ENCODE measurements at places on chromosomes 2 and 18.
A peak's percentile ranks its signal among the peaks of the same experiment; 100 is the strongest.

DNA sequence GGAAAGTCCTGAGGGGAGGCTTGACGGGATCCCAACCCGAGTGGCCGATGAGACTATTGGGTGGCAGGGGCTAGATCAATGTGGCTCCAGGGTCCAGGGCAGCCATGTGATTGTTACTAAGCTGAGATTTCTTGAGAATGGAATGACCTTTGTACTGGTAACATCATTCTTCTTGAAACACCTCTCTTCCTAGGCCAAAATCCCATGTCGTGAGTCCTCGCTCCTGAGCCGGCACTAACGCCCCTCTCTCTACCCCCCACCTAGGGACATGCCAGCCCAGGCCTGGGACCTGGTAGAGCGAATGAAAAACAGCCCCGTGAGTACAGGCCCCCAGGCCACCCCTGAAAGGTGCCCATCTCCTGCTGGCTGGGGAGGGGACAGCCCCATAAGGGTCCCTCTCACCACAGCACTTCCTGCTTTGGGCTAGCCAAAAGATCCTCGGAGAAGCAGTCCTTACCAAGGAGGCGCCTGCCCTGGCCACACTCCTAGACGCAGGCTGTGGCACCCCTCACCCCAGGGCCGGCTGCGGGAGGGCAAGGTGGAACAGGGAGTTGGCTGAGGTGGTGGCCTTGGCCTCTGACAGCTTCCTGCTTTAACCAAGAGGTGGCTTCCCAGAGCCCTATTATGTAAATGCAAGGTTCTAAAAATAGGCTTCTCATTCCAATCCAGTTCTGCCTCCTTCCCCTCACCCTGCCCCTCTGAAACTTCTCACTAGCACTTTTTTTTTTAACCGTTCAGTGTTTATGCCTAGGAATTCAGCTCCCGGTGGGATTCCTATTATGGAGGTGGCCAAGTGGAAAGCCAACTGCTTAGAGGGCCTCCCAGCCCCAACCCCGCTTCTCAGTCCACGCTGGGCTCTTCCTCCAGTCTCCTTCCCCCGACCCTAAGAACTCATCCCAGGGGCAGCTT lies 126.6 kb upstream of the PPP1CB start:
- DNase-seq, result no peak

DNA sequence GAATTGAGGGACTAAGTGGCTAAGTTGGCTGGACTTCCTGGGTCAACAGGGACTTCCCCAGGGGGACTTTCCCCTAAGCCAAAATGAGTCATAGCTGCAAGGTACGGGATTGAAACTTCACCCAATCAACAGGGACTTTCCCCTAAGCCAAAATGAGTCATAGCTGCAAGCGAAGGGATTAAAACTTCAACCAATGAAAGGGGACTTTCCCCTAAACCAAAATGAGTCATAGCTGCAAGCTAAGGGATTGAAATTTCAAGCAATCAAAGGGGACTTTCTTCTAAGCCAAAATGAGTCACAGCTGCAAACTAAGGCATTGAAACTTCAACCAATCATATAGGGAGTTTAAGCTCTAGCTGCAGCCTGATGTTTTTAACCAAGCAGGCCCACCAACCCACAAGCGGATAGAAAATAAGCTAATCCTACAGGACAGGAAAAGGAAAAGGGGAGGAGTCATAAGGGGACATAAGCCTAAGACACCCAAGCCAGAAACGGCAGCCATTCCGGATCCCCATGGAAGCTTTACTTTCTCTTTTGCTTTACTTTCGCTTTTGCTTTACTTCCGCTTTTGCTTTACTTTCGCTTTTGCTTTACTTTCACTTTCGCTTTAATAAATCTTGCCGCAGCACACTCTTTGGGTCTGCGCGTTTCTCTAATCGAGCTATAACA lies 1375.4 kb upstream of the CELF4 start:
- DNase-seq, result no peak

GRCh38 chr18:42532119-42532518 lies 577.1 kb downstream of the PIK3C3 start:
- no peak for DNase-seq

GRCh38 chr2:19356545-19357401 lies 1.6 kb downstream of the OSR1 start:
- no peak for DNase-seq

DNA sequence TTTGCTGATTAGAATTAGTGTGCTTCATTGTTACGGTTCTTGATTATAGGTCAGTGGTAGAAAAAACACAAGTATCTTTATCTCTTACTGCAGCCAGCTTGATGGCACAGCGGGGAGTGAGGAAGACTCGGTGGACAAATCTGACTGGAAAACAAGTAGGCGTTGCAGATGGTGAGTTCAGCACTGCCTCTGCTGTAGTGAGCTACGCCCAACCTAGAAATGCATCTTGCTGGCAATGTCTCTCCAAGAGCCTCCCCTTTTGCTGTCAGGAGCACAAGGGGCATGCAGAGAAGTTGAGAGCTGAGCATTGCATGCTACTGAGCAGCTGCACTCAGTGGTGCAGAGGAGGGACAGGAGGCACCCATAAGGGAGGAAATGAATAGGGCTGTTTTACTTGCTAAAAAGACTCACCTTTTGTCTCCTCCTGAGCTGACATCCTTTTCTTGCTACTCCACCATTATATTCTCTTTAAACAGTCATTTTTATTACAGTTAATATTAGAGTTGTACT lies 977.3 kb upstream of the ACVR2A start:
- DNase-seq, result no peak

GRCh38 chr2:230866756-230867523 lies 2.2 kb downstream of the ITM2C start:
- DNase-seq, result no peak

- no peak for DNase-seq
These were observed 92.4 kb downstream of the GBX2 start for GRCh38 chr2:236075802-236076201.

DNA sequence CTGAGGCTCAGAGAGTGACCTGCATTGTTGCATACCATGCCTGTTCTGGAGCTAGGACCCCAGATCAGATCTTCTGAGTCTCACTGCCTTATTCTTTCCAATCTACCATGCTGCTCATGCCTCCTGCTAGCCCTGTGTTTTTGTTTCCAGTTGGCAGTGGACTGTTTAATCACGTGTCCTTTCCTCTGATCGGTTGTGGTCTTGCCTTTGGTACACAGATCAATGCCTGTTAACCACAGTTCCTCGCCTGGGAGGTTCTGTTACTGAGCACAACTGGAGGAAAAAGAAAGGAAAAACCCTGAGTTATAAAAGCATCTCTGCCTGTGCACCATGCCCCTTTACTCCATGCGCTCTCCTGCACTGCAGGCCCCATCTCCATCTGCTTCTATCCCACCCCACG lies 329.1 kb downstream of the SETBP1 start:
- no peak for DNase-seq

DNA sequence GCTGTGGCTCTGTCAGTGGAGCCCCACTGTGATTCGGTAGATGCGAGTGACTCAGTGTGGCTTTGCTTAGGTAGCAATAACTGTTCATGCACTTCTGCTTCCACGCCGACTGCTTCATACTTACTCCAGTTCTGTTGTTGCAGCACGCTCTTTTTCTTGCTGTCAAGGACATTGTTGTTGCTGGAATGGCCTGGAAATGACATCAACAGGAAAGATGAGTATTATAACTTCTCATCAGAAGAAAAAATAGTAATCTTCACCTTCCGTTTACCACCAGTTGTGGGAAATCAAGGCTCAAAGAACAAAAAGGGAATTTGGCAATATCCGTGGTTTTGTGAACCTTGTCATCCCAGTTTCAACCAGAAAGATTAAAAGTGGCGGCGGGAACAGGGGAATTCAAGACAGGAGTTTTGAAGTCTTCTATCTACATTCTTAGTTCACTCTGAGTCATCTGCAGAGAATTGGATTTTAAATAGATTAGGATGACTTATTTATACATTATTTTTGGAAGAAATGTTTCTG lies 8.3 kb downstream of the TM4SF20 start:
- no peak for DNase-seq

DNA sequence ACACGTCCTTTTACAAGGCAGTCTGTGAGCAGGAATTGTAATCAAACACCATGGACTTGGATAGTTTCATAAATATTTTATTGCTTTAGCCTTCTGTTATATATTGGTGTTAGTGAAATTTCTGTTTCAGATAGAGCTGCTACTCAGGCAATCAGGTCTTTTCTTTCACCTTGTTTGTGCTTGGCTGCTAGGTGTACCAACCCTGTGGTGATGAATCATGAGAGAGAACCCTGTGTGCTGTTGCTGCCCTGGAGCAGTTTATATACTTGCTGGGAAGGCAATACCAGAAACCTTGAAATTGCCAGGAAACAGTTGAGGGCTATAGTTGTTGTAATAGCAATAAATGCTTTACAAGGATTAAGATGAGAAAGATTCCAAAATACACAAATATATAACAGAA lies 84.5 kb downstream of the FSHR start:
- DNase-seq, result no peak

GRCh38 chr2:65357959-65358294 lies 74.5 kb downstream of the SPRED2 start:
- no peak for DNase-seq

GRCh38 chr2:42928692-42929545 lies 136.5 kb upstream of the HAAO start:
- DNase-seq, result no peak

- no peak for DNase-seq
These were observed 162.3 kb upstream of the VRK2 start for GRCh38 chr2:57884281-57884680.

DNA sequence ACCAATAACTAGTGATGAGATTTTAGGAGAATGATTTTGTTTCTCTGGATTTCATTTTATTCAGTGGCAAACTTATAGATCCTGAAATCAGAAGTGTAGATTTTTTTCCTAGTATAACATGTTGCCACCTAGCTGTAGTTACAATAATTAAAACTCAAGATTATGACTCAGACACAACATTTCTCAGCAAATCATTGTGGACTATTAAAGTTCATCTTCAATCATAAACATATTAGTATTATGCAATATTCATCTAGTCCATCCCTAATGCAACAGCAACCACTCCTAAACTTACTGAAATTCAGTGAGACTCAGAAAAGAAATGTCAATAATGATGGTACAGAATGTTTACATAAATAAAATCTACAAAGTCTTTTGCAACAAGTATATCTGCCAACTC lies 51.3 kb downstream of the USP34 start:
- DNase-seq, result no peak

GRCh38 chr2:43240766-43241150 lies 14.4 kb upstream of the ZFP36L2 start:
- DNase-seq, result no peak

DNA sequence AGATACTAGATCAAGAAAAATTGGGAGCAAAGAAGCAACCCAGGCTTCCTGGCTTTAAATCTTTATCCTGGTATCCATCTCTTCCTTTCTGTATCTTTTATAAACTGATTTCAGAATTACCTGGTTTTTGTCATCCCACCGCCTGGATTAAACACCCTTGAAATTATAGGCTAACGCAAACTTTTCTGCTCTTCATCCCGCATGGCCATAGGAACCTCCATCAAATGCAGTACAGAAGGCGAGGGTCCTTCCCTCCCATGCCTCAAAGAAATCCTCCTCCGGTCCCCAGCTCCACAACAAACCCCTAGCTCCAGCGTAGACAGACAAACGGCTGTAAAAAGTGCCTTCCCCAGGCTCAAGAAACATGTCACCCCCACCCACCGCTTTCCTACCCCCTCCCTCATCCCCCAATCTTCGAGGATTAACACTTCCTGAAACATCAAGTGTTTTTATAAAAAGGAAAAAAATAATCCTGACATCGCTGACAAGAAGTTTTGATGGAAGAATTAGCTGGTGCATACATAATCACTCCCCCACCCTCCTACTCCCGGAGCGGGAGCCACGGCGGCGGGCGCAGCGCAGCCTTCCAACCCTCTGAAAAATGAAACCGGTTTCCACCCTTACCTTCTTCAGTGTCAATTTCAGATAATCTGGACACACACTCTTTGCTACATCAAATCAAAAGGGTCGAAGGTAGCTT lies 7.6 kb downstream of the DLX1 start:
- DNase-seq, result no peak

DNA sequence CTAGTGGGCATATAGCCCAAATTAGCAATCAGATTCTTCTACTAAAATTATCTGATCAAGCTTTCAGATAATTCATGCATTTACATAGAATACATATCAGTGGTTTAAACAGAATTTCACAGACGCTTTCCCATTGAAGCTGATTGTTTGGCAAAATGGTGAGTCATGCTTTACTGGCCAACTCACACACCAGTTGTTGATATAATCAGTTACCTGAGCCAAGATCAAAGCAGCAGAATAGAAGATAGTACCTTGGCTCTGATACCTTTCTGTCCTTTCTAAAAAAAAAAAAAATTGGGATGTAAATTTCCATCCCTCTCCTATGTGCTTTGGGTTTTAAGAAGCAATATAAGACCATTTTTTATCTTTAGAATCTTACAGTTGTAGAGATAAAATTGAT lies 178.0 kb downstream of the MCFD2 start:
- DNase-seq, result no peak

GRCh38 chr18:79919089-79919488 lies 32.4 kb downstream of the SLC66A2 start:
- no peak for DNase-seq

- DNase-seq, result no peak
These were observed 36.9 kb upstream of the KLF7 start for GRCh38 chr2:207202645-207203044.

GRCh38 chr18:46211816-46212215 lies 107.6 kb downstream of the HAUS1 start:
- DNase-seq, result no peak

- DNase-seq, result no peak
These were observed 41.9 kb downstream of the SPTBN1 start for GRCh38 chr2:54497763-54498680.

DNA sequence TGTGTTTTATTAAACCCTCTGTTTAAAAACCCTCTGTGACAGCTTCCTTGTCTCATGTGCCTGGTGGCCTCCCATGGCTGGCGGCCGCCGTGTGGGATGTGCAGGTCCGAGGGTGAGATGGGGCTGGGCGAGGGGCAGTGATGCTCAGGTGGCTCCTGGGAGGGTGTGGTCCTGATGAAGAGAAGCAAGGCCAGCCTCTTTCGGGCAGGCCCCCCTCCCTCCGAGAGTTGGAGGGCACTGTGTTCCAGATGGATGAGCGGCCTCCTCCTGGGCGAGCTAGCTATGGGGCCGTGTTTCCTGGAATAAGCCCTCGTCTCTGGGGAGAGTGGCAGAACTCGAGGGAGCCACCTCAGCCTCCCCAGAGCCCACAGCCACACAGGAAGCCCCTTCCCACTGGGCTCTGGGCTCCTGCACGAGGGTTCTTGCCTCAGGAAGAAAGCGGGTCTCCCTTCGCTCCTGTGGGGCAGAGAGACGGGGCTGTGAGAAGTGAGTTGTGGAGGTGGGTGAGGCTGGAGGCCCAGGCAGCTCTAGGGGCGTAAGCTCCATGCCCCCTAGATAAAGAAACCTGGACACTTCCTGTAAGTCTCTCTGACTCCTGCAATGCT lies 72.1 kb downstream of the ASB1 start:
- no peak for DNase-seq

DNA sequence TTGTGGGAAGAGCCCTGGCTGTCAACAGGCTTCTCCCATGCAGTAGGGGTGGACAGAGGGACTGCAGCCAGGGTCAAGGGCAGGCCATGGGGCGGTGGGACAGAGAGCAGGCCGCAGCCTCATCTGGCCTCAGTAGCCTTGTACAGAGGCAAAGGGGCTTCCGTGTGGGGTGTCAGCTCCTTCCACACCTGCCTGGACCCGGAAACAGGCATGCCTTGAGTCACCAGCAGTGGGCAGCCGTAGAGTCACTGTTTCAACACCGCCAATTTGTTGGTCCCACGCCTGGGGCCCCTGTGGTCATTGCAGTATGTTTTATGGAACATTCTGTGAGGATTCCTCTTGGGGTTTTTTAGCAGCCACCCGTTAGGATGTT lies 173.0 kb downstream of the SMAD7 start:
- peak; percentile 73 for DNase-seq
